ENCODE measurements at places on chromosomes 4 and X. TPM values are rescaled to one million over a fixed set of nuclear protein-coding genes. Genes with fewer than 3 reads are reported as not detected.

DNA sequence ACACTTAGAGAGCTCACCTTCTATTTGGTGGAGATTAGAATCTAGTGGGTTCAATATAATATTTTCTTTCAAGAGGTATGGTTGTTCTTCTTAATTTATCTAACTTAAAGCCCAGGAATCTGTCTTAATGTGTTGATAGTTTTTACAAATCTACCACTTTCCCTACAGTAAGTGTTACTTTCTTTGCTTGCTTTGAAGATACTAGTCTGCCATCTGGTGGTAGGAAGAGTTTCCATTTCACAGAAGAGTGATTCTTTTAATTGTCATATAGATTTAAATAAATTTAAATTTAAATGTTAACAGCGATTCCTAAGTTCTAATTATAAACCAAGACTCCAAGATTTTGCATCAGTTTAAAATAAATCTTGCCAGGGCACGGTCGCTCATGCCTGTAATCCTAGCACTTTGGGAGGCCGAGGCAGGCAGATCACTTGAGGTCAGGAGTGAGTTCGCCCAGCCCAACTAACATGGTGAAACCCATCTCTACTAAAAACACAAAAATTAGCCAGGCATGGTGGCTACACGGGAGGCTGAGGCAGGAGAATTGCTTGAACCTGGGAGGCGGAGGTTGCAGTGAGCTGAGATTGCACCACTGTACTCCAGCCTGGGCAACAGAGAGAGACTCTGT, 43.5 kb downstream of the NUDT9 start:
- peaks cover 3% of the 10 kb centered on the region for H3K4me1 ChIP-seq
- no peak for DNase-seq
- H3K4me3 ChIP-seq, result no peak overlapping the region
- H3K27ac ChIP-seq, result no peak overlapping the region

DNA sequence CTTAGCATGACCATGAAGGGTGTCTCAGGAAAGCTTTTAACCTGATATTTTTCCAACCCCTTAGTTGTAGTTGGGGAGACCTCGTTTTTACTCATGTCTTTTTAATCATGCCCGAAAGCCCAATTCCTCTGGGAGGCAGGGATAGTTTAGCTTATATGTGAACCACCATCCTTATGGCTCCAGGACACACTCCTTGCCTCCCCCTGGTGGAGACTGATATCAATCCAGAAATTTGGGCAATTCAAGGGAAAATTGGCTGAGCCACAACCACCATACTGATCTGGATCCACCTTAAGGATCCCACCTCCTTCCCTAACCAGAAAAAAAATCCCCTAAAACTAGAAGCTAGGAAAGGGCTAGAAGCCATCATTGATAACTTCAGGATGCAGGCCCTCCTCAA, 13.4 kb upstream of the COL25A1 start:
- no peaks in the 10 kb centered on the region for H3K4me1 ChIP-seq
- DNase-seq, result no peak
- no peak overlapping the region for H3K4me3 ChIP-seq
- peaks cover 10% of the 10 kb centered on the region for H3K27me3 ChIP-seq

DNA sequence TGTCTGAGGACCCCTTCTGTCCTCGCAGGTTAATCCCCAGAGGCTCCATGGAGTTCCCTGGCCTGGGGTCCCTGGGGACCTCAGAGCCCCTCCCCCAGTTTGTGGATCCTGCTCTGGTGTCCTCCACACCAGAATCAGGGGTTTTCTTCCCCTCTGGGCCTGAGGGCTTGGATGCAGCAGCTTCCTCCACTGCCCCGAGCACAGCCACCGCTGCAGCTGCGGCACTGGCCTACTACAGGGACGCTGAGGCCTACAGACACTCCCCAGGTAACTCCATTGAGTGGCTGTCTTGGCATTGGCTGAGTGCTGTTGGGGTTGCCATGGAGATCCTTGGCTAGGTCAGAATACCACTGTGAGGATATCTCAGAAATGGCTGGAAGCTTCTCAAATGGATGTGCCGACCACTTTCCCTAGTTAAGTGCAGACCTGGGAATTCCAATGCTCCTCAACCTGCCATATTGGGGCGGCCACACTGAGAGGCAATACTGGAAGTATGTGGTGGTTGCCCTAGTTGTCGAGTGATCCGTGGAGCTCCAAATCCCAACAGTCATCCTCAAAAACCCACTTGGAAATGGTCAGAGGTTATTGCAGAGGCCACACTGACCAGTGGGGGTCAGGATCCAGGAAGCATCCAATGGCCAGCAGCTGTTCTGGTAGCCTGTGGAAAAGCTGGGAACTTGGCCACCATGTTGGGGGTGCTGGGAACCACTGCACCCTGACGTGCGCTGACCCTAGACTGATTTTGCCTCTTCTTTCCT, 4.9 kb downstream of the GATA1 start:
- H3K36me3 ChIP-seq, result no peaks in the 10 kb centered on the region
- no peak overlapping the region for H3K27ac ChIP-seq
- no peak for DNase-seq
- H3K4me3 ChIP-seq, result no peak overlapping the region
- H3K27me3 ChIP-seq, result peaks cover 8% of the 10 kb centered on the region

DNA sequence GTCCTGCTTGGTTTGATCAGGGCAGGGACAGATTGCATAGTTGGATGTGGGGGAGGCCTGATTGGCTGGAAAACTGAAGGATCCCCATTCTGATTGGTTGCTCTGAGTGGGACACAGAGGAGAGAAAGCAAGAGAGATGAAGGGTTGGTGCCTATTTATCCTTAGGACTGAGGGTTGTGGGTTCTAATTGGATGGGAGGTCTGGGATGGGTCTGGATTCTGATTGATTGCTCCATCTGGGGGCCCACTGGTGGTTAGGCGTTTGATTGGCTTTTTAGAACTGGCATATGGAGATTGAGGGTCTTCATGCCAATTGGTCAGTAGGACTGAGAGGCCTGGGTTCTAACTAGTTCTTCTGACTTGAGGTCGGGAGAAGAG, 644 bp upstream of the EBP start:
- H3K27ac ChIP-seq, result peak overlapping the region; percentile 98
- no peaks in the 10 kb centered on the region for H3K27me3 ChIP-seq
- no peak for DNase-seq
- peaks cover 20% of the 10 kb centered on the region for H3K36me3 ChIP-seq
- H3K4me3 ChIP-seq, result peak overlapping the region; percentile 84
- H3K4me1 ChIP-seq, result peaks cover 32% of the 10 kb centered on the region

DNA sequence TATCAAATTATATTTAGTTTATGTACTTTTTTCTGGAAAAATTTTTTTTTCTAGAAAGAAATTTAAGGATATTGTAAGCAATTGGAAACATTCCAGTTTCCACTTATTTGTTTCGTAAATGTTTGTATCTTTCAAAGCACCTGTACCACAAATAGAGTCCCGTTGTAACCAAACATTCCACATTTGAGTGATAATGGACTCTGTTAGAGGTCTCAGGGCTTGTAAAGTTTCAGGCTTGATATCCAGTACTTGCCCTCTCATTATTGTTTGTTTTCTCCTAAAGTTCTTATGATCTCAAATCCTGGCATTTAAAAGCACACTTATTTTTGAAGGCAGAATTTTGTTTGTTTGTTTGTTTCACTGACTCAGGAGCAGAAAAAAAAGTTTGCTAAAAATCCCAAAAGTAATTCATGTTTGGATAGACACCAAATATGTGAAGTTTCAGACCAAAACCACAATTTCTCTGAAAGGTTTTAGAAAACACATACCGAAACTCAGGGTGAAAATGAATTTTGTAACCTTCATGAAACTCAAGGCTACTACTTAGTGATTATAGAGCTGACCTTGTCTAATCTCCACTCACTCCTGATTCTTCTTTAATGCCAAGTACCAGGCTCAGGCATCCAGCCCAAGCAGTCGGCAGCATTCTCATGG, 5.7 kb upstream of the TMEM192 start:
- H3K4me3 ChIP-seq, result no peak overlapping the region
- H3K4me1 ChIP-seq, result peaks cover 4% of the 10 kb centered on the region
- no peak for DNase-seq
- no peak overlapping the region for H3K27ac ChIP-seq

GRCh38 chr4:85603437-85604336, 128.7 kb downstream of the ARHGAP24 start:
- H3K27me3 ChIP-seq, result peaks cover 2% of the 10 kb centered on the region
- H3K27ac ChIP-seq, result no peak overlapping the region
- no peaks in the 10 kb centered on the region for H3K36me3 ChIP-seq
- no peaks in the 10 kb centered on the region for H3K4me1 ChIP-seq

- peaks cover 3% of the 10 kb centered on the region for H3K4me1 ChIP-seq
- no peak overlapping the region for H3K4me3 ChIP-seq
- H3K36me3 ChIP-seq, result no peaks in the 10 kb centered on the region
- DNase-seq, result no peak
- H3K27me3 ChIP-seq, result no peaks in the 10 kb centered on the region
- H3K27ac ChIP-seq, result no peak overlapping the region
Measured at GRCh38 chrX:43469391-43470054, 186.6 kb upstream of the MAOA start.

DNA sequence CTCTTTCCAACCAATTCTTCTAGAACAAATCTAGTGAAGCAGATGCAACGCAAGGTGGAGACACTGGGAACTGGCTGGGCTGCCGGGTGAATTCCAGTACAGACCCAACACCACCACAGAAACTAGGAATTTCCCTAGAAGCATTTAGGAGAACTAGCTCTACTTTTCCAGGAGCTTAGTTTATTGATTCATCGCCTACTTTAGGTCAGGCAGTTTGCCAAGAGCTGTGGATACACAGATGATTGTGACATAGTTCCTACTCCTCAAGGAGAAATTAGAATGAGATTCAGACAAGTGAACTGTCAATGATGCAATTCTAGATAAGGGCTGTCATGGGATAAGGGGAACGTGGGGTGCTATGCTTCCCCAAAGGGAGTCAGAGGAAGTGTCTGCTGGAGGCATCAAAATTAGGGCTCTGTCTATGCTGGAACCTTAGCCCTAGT, 350.0 kb downstream of the CAMK2D start:
- peaks cover 11% of the 10 kb centered on the region for H3K27me3 ChIP-seq
- H3K36me3 ChIP-seq, result no peaks in the 10 kb centered on the region
- H3K4me3 ChIP-seq, result no peak overlapping the region
- H3K4me1 ChIP-seq, result peaks cover 1% of the 10 kb centered on the region

DNA sequence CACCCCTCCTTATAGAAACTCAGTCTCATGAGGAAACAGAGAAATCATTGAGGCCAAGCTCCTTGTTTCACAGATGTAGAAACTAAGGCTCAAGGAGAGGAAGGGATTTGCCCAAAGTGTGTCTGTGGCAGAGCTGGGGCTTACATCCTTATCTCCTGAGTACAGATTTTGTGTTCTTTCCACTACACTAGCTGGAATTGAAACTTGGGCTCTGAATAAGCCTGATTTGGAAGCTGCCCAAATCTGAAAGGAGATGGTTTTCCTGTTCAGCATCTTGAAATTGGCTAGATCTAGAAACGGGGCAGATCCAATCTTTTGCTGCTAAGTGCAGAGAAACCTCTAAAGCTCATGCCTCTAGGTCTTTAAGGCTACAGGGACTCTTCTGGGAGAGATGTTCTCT, 24.3 kb downstream of the AWAT2 start:
- no peaks in the 10 kb centered on the region for H3K27me3 ChIP-seq
- no peak overlapping the region for H3K27ac ChIP-seq
- DNase-seq, result no peak

- no peak for DNase-seq
- H3K4me3 ChIP-seq, result no peak overlapping the region
- no peaks in the 10 kb centered on the region for H3K36me3 ChIP-seq
- no peaks in the 10 kb centered on the region for H3K4me1 ChIP-seq
- no peak overlapping the region for H3K27ac ChIP-seq
Measured at GRCh38 chr4:69977582-69977981, 12.1 kb upstream of the CSN2 start.

- H3K4me3 ChIP-seq, result peak overlapping the region; percentile 67
- peak overlapping the region; percentile 31 for H3K27ac ChIP-seq
Measured at GRCh38 chr4:146243141-146243882, 29.0 kb downstream of the REELD1 start.

DNA sequence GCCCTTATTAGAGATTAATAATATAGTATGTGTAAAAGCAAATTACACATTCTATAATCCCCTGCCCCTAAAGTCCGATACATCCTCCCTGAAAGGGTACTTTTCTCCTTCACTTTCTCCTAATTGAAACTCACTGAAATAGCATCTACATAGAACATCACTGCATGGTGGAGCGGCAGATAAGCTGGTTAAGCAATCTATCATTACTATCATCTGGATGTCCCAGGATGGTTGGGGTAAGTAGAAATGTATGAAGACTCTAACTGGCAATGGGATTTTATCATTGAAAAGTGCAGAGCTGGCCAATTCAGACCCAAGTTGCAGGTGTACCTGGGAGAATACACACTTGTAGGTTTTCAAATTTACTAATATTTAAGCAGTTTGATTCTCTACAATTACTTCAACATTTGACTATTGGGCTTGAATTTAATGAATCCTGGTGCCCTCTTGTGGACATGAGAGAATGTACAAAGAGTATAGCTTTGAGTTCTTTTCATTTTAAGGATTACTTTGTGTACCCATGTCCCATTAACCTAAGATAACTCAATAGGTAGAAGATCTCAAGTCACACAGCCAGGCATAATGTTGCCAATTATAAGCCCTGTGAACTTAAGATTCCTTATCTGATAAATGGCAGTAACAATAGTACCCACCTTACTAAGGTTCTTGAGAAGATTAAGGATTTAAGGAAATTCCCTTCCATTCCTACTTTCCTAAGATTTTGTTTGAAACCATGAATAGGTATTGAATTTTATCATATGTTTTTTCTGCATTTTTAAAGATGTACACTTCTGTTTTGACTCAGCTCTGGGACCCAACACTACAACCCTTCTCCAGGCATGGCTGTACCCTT, 69.8 kb downstream of the SHROOM3 start:
- no peak overlapping the region for H3K4me3 ChIP-seq
- H3K27me3 ChIP-seq, result peaks cover 10% of the 10 kb centered on the region
- H3K27ac ChIP-seq, result no peak overlapping the region
- no peak for DNase-seq

DNA sequence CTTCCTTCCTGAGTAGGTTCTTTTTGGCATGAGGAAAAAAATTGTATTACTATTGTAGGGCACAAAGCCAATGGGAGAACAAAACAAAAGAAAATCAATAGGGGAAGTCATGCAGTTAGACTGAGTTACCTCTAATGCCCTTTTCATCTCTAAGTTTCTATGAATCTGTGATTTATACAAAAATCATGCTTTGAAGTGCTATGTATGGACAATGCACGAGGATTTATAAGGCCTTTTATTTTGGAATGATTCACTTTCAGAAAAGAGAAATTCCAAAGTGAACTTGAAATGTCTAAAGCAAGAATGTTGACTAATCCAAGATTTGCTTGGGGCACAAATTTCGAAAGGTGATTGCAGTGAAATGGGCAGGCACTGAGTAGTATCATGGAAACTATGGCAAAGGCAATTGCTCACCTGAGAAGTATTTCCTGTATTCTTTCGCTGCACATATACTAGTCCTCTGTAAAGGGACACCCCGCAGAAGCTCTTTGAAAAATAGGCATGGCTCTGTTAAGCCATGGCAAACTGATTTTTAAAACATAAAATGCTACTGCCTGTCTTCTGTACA, 52.8 kb downstream of the ADGRG4 start:
- DNase-seq, result no peak
- peaks cover 5% of the 10 kb centered on the region for H3K27me3 ChIP-seq

Gene MAGED4
- 1.4 TPM for total RNA-seq

Gene EDNRA
- total RNA-seq, result not detected

Gene SCLT1
- 35.1 TPM for total RNA-seq

Measured in activated naive CD8-positive, alpha-beta T cell treated with anti-CD3 and anti-CD28 coated beads, Interleukin-2, amount 10 ng/mL, durations not matched to agents 7 days and 5 days (primary cell).